ENCODE measurements at places on chromosomes 16 and 17.

GRCh38 chr17:73135766-73136165 is 29.0 kb upstream of the SSTR2 start:
- DNase-seq: no peak

GRCh38 chr17:74163271-74163821 is 40.1 kb upstream of the RPL38 start:
- DNase-seq: no peak

DNA sequence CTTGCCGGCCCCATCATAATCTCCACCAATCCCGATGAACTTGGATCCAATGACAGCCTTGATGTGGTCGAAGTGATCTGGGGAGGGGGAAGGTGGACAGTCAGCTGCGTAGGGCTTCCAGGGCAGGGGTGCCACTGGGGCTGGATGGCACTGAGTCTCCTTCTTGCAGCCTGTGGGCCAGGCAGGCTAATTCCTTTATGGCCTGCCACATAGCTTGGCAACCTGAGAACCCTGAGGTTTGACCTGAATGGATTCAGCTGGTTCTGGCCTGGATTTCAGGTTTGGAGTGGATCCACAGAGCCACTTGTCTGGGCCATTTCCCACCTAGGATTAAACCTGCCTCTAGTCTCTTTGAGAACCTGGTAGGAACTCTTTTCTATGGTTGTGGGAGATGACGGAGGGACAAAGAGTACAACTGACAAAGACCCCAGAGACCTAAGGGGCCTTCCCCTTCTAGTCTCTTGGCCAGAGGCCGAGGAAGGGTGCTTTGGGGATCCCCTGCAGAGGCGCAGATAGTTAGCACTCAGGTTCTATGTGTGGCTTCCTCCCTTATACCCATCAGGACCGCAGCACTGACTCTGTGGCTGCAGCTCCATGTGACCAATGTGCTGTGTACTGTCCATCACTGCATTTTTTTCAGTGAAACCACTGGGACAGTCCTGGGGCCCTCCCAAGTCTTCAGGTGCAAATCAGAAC is 9.2 kb upstream of the DPEP3 start:
- DNase-seq: peak; percentile 77

DNA sequence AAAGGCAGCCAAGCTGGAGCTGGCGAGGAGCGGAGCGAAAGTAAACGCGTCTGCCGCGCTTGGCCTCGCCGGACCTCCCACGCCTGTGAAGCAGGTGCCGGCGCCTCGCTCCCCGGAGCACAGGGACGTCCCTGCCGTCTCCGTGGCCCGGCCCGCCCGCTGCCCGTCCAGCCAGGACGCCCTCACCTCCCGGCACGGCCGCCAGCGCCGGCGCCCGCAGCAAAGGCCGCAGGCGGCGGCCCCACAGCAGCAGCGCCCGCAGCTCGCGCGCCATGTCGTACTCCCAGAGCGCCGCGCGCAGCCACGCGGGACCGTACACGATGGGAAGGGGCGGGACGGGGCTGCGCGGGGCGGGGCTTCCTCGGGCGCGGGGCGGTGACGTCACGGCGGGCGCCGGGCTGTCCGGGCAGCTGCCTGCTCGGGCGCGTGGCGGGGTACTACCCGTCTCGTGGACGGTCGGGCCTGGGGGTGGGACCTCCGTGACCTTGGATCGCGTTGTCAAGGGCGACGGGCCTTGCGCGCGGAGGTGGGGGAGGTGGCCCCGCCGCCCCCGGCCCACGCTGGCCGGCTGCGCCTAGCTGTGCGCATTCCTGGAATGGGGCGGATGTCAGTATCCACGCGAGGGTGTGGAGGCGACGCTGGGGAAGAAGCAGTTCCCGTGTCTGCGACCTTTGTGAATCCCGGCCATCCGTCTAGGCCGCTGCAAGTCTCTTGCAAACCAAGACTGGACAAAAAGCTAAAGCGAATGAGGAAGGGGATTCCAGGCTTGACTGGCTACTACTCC is at the start of gene TRAP1:
Gene TRAP1 (minus strand): TSS at position 290 of the 784 bp plus-strand sequence. CDS start 16 bp downstream, at position 274.
- peak; percentile 81 for DNase-seq

DNA sequence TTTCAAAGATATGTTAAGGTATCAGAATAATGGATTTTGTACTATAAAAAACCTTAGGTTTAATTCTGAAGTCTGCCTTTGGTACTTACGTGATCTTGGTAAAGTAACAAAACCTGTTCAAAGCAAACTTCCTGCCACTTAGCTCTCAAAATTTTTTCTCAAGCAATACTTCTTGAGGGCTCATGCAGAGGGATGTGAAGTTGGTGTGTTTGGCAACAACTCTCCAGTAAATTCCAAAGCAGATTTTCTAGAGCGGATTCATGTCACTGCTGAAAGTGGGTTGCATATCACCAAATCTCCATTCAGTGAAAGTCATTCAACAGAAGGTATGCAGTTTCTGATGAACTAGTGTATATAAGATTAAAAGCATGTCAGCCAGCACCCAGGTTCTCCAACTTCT is 856.7 kb downstream of the CDH8 start:
- DNase-seq: no peak
